SK-N-SH (cell line): ENCODE measurements at places on chromosomes 16 and 17. TPM values are rescaled to one million over a fixed set of nuclear protein-coding genes. Genes with fewer than 3 reads are reported as not detected.
A peak's percentile ranks its signal among the peaks of the same experiment; 100 is the strongest.

The CD79B gene
- 0.06 and 0.10 TPM in 2 replicates for polyA plus RNA-seq

The RGS9 gene
- 1.3 and 1.4 TPM in 2 replicates for polyA plus RNA-seq

The DPEP3 gene
- not detected in 2 replicates for polyA plus RNA-seq

- no peaks in the 10 kb centered on the region for H3K27me3 ChIP-seq
- no peaks in the 10 kb centered on the region for H3K4me1 ChIP-seq
- no peak for DNase-seq
- H3K36me3 ChIP-seq, result no peaks in the 10 kb centered on the region
- H3K4me3 ChIP-seq, result no peak overlapping the region
- H3K27ac ChIP-seq, result no peak overlapping the region
Observed at GRCh38 chr17:74547736-74548135, 1.8 kb upstream of the CD300C start.

- DNase-seq, result no peak
- H3K4me3 ChIP-seq, result no peak overlapping the region
- H3K27ac ChIP-seq, result peak overlapping the region; percentile 100
- H3K27me3 ChIP-seq, result no peaks in the 10 kb centered on the region
Observed at GRCh38 chr17:50221266-50221863, 19.9 kb upstream of the COL1A1 start.

GRCh38 chr16:23634461-23635036 lies 6.6 kb downstream of the PALB2 start:
- H3K4me1 ChIP-seq, result no peaks in the 10 kb centered on the region
- H3K27ac ChIP-seq, result no peak overlapping the region
- H3K4me3 ChIP-seq, result no peak overlapping the region
- H3K27me3 ChIP-seq, result no peaks in the 10 kb centered on the region

DNA sequence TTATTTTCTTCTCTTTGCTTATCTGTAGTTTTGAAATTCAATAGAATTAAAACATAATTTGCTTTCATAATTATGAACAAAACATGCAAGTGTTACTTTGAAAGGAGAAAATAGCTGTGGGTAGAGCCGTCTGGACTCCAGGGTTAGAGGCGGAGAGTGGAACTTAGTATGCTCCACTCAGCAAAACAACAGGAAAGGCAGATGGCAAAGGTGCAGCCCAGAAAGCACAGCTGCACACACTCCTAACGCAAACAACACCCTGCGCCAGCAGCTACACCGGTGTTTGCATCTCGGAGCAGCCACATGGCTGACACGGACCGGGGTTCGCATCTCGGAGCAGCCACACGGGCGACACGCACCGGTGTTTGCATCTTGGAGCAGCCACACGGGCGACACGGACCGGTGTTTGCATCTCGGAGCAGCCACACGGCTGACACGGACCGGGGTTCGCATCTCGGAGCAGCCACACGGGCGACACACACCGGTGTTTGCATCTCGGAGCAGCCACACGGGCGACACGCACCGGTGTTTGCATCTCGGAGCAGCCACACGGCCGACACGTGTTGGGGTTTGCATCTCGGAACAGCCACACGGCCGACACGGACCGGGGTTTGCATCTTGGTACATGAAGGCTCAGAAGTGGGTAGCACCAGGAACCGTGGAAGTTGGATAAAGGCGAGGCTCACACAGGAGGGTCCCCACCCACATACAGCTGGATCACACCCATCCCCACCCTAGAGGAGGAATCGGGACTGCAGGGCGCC lies 12.2 kb upstream of the CAPN15 start:
- H3K27me3 ChIP-seq, result no peaks in the 10 kb centered on the region
- H3K27ac ChIP-seq, result no peak overlapping the region
- no peaks in the 10 kb centered on the region for H3K4me1 ChIP-seq
- no peak overlapping the region for H3K4me3 ChIP-seq

DNA sequence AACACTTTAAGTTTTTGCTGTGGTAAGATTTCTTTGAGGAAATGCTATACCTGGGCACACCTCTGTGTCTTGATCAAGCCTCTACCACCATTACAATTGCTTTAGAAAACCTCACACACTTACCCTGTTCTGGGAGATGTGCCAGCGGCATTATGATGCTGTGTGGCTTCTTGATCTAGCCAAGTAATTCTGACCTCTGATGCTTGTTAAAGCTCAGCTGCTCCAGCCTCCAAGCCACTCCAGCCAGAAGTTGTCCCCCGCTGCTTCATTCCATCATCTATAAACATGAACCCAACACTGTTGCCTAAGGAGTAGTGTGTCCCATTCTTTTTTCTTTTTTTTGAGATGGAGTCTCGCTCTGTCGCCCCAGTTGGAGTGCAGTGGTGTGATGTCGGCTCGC lies 60.1 kb downstream of the CYLD start:
- H3K4me3 ChIP-seq, result no peak overlapping the region
- no peak for DNase-seq
- no peak overlapping the region for H3K27ac ChIP-seq
- peaks cover 11% of the 10 kb centered on the region; the same call in 1 of the 2 replicates for H3K36me3 ChIP-seq

- H3K4me3 ChIP-seq, result peak overlapping the region; percentile 68
- no peak for DNase-seq
- peaks cover 18% of the 10 kb centered on the region; the same call in 1 of the 2 replicates for H3K36me3 ChIP-seq
- H3K27me3 ChIP-seq, result no peaks in the 10 kb centered on the region
- peak overlapping the region; percentile 87 for H3K27ac ChIP-seq
Observed at GRCh38 chr17:76102944-76103273, 678 bp downstream of the EXOC7 start.

- DNase-seq, result peak; percentile 86
- H3K4me3 ChIP-seq, result no peak overlapping the region
- H3K27ac ChIP-seq, result no peak overlapping the region; the same call in 1 of the 2 replicates
- peaks cover 8% of the 10 kb centered on the region; the same call in 1 of the 2 replicates for H3K4me1 ChIP-seq
Observed at GRCh38 chr16:57062329-57062728, 30.1 kb upstream of the CPNE2 start.

DNA sequence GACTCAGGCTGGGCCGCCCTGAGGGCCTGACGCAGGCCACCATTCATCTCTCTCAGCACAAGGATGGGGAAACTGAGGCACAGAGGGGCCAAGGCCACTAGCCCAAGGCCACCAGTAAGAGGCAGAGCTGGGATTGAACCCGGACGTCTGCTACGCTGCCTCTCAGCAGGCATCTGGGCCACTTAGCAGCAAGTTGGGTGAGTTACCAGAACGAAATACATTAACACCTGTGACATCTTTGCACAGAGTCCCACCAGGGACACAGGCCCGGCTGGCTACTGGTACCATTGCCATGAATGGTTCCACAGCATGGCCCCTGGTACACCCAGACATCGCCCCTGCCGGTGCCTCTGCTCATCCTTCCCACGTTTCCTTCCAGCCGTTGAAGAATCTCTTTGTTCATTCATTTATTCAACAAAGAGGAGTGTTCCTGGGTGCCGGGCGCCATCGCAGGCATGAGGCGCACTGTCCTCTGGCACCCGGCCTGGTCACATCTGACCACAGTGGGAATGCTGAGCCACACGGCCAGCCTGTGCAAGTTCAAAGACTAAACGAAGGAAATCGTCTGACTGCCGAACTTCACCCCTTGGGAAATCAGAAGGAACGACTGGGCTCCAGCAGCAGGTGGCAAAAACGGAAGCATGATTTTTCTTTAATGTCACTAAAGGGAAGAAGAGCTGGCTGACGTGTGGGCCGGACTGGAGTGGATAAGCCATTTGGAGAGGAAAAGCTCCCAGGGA lies 7.4 kb upstream of the ZNF469 start:
- H3K27me3 ChIP-seq, result no peaks in the 10 kb centered on the region
- no peaks in the 10 kb centered on the region for H3K4me1 ChIP-seq
- no peak overlapping the region for H3K4me3 ChIP-seq
- no peaks in the 10 kb centered on the region for H3K36me3 ChIP-seq

DNA sequence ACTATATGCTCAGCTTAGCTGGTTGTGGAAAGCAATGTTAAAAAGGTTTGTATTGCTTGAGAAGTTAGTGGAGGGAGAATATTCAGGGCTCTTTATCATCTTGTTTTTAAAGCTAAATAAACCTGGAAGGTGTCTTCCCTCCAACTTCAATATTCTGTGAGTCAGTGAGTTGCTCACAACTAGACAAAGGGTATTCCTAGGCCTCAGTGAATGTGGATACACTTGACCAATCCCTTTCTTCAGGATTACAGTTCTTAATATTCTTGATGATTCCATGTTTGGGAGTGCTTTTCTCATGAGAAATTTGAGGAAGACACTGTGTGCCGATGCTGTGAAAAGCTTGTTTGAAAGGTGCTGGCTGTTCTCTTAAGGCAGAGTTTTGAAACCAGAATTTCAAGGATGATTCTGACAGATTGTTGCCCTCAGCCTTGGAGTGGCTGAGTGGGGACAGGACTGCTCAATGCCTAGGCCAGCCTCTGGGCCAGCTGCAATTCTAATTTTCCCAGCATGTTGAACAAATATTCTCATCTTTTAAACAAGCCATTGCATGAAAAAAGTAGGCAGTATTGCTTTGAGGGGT lies 30.1 kb downstream of the MAP2K4 start:
- no peak for DNase-seq
- H3K27ac ChIP-seq, result no peak overlapping the region
- peaks cover 7% of the 10 kb centered on the region for H3K4me1 ChIP-seq
- H3K4me3 ChIP-seq, result no peak overlapping the region
- no peaks in the 10 kb centered on the region for H3K27me3 ChIP-seq
- peaks cover 4% of the 10 kb centered on the region; the same call in 1 of the 2 replicates for H3K36me3 ChIP-seq

DNA sequence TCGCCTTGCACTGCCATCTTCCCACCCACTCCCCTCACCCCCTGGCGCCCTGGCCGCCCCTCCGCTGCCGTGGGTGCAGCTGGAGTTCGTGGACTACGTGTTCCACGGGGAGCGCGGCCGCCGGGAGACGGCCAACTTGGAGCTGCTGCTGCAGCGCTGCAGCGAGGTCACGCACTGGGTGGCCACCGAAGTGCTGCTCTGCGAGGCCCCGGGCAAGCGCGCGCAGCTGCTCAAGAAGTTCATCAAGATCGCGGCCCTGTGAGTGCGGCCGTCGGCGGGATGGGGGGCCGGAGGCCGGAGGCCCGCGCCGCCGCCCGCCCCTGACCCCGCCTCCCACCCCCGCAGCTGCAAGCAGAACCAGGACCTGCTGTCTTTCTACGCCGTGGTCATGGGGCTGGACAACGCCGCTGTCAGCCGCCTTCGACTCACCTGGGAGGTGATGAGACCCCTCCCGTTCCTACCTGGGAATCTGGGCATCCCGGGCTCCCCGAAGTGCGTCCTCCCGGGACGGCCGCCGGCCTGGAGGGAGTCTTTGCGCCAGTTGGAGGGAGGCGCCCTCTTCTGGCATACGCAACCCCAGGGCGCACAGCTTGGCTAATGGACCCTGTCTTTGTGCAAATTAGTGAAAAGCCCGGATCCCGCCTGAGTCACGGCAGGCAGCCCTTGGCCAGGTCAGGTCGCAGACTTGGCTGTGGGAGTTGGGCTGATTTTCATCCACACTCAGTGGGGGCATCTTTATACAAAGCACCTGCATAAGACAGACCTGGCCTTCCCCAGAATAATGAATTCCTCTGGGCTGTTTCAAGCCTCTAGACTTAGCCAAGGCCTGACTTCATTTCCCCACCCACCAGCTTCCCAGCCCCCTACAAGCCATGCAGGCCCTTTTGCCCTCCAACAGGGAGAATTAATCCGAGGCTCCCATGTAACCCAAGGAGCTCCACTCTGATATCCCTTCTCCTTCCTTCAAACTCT lies 14.3 kb downstream of the RAPGEFL1 start:
- no peaks in the 10 kb centered on the region for H3K36me3 ChIP-seq
- no peak overlapping the region for H3K27ac ChIP-seq
- peak overlapping the region; percentile 55 for H3K4me3 ChIP-seq
- peak; percentile 87 for DNase-seq
- H3K4me1 ChIP-seq, result peaks cover 4% of the 10 kb centered on the region; the same call in 1 of the 2 replicates
- H3K27me3 ChIP-seq, result no peaks in the 10 kb centered on the region

GRCh38 chr16:72012607-72013006 lies 4.1 kb downstream of the DHODH start:
- H3K27me3 ChIP-seq, result no peaks in the 10 kb centered on the region
- H3K4me1 ChIP-seq, result no peaks in the 10 kb centered on the region; the same call in 1 of the 2 replicates
- no peak overlapping the region for H3K27ac ChIP-seq
- H3K36me3 ChIP-seq, result peaks cover 34% of the 10 kb centered on the region; the same call in 1 of the 2 replicates

DNA sequence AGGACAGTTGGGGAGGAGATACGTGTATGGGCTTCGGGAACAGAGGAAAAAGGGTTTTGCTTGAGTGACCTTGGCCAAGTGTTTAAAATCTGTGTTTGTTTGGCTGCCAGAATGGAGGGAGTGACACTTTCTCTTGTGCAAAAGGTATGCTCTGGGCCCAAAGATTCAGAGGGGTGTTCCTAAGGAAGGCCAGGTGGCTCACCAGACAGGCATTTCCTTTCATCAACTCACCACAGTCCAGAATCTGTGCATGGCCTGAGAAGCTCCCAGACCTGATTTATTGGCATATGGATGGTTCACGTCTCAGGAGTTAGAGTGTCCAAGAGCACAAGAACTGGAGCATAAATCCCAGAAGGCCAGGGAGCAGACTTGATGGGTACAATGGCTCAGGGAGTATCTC lies 53.4 kb upstream of the NLK start:
- DNase-seq, result no peak
- no peaks in the 10 kb centered on the region for H3K36me3 ChIP-seq
- no peaks in the 10 kb centered on the region for H3K27me3 ChIP-seq
- no peak overlapping the region for H3K27ac ChIP-seq

DNA sequence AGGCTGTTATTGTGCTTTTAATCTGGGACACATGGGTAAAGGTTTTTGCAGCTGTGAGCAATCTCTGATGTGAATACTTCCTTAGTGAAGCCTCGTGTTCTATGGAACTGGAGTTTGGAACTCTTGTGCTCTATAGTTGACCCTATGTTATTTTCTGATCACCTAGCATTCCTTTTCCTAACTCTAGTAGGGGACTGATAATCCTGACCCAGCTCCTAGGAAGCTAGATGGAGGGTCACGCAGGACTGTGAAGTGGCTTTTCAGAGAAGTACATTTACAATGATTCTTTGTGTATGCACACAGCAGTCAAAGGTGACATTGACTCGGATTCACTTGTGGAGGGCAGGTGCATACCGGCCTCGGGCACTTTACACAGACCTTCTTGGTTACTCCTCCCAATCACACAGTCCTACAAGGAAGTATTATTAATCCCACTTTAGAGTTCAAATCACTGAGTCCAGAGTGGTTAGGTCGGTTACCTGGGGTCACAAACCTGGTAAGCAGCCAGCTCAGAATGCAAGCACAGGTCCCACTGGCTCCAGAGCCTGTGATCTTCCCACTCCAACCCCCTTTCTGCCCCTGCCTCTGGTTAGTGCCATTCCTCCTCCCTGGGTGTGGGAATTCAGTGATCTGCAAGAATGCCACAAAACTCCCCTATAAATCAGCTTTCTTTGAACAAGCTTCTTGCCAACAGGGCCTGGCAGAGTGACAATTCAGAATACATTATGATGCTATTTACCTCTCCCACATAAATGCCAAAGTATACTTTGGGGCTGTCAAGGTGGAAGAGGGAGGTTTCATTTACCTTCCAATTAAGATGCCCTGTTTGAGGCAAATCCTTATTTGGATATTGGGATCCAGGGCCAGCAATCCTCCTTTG lies 7.1 kb downstream of the CHD9NB start:
- H3K36me3 ChIP-seq, result no peaks in the 10 kb centered on the region; the same call in 1 of the 2 replicates
- H3K4me3 ChIP-seq, result no peak overlapping the region
- H3K27me3 ChIP-seq, result no peaks in the 10 kb centered on the region
- no peaks in the 10 kb centered on the region; the same call in 1 of the 2 replicates for H3K4me1 ChIP-seq
- H3K27ac ChIP-seq, result no peak overlapping the region
- DNase-seq, result no peak

GRCh38 chr17:67378454-67379250 lies 1.6 kb downstream of the PITPNC1 start:
- peak; percentile 94 for DNase-seq
- H3K36me3 ChIP-seq, result no peaks in the 10 kb centered on the region
- peaks cover 16% of the 10 kb centered on the region; the same call in 1 of the 2 replicates for H3K4me1 ChIP-seq
- H3K27me3 ChIP-seq, result no peaks in the 10 kb centered on the region
